ENCODE measurements at places on chromosomes 5 and 9. TPM values are rescaled to one million over a fixed set of nuclear protein-coding genes. Genes with fewer than 3 reads are reported as not detected.
A peak's percentile ranks its signal among the peaks of the same experiment; 100 is the strongest.

GABRP gene
- total RNA-seq = not detected

GMCL2 gene
- total RNA-seq = not detected

DNA sequence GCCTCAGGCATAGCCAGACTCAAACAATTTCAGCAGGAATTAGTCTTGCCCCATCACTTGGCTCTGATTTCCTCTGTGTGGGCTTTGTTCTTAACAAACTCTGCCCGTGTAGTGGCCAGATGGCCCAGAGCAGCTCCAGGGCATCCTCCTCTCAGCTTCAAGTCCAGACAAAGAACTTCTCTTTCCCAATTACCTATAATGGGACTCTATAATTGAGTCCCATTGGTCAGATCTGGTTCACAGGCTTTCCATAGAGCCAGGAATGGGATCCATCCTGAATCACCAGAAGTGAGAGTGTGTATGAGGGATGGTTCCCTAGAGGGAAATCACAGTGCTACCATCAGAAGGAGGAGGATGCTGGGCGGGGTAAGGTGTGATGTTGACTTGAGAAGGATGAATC, 515.8 kb downstream of the KIF4B start:
- no peak for DNase-seq

GRCh38 chr5:37966291-37966690, 126.5 kb upstream of the GDNF start:
- DNase-seq = no peak

GRCh38 chr5:62607615-62608014, 29.0 kb downstream of the LRRC70 start:
- no peak for DNase-seq

DNA sequence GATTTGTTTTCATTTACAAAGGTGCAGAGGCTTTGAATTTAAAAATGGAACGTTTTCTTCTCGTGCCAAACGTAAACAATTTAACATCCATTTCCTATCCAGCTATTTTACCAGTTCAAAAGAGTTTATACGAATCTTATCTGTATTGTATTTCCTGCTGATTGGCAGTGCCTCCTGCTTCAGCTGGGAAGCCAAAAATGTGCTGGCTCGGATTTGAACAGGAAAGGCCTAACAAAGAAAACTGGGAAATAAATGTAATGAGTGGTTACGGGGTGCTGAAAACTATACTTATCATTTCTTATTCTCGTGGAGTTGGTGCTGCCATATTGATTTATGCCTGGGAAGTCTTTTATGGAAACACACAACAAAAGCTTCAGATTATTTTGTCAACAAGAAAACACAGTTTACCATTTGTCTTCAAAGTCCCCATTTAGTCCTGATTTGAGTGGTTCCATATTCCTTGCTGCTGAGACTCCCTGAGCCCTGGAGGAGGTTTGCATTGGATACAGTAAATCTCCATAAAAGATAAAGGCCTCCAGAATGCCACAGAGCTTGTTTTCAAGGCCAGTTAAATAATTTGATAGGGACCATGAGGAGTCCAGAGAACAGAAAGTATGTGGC, 507.4 kb downstream of the RASEF start:
- DNase-seq = no peak

HMGCS1 gene
- 80.0 TPM for total RNA-seq

TMC1 gene
- total RNA-seq = not detected

- DNase-seq = no peak
Measured at GRCh38 chr9:73743826-73744225, 592.2 kb downstream of the ANXA1 start.

SH3TC2 gene
- total RNA-seq = not detected

FAM81B gene
- total RNA-seq = not detected

DNA sequence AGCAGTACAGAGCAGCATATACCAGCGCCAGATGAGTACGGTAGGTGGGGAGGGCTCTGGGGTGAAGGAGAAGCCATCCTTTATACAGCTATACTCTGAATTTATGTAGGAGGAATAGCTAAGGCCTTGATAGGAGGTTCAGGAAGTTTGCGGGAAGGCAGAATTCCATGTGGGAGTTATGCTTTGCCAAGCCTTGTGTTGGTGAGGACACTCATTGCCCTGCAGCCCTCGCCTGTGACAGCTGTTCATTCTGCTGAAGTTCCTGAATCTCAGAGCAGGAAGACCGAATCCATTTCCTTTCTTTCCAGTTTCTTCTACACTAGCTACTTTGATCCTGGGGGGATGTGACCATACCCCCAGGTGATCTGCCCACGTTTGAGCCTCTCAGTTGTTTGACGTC, 7.7 kb downstream of the MFAP3 start:
- no peak for DNase-seq

GRCh38 chr5:93307557-93307956, 273.5 kb downstream of the NR2F1-AS1 start:
- no peak for DNase-seq

GRCh38 chr5:43274435-43275114, 38.6 kb downstream of the HMGCS1 start:
- DNase-seq = no peak

ZNF454 gene
- total RNA-seq = not detected

DNA sequence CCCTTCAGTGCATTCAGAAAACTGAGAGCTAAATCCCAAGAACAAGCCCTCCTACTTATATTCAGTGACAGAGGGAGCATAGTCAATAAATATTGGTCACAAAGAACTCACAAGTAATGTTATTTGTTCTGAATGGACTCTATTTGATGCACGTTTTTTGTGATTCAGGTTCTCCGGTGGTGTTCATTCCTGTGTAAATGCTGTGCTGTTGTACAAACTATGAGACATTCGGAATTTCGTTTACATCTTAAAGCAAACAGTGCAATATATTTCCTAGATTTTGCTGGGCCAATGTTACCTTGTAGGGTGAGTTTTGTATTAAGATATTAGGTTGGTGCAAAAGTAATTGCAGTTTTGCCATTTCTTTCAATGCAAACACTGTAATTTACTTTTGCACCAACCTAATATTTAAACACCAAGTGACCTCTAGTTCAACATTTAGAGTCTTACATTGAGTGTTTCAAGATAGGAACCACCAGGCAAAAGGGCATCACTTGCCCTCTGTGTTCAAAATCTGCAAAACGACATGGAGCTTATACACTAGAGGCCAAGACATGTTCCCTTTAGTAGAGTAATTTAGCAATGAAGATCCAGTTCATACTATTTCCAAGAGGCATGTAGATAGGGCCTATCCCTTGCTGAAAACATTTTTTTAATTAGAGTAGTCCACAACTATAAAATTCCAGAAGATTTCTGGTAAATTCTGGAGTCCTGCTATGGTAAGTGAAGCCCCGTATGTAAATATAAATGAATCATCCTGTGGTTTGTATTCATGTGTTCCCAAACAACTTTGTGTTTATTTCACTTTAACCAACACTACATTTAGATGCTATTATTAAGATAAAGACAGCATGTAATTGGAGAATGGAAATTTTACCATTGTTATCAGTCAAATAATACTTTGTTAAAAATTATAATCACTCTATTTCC, 444.0 kb upstream of the PTGER4 start:
- no peak for DNase-seq

DNA sequence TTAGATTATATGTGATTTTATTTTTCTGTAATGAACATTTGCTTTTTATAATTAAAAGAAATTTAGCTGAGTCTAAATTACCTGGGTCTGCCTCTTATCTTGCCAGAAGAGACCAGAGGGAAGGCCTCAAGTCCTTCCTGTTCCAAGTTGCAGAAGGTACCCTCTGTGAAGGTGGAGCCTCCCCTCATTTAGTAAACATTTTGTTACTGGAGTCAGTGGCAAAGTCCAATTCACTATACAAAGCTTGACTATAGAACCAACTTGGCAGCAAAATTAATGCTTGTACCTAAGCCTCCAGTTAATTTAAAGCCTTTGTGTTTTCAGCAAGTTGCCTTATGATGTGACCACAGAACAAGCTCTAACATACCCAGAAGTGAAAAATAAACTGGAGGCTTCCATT, 42.8 kb upstream of the F2R start:
- no peak for DNase-seq

TEX48 gene
- not detected for total RNA-seq

GRCh38 chr9:132989414-132989996, 11.0 kb downstream of the GFI1B start:
- DNase-seq = no peak

FOXI1 gene
- not detected for total RNA-seq

- no peak for DNase-seq
Measured at GRCh38 chr9:14692470-14693250, 572 bp downstream of the ZDHHC21 start.

CEP72 gene
- 24.8 TPM for total RNA-seq

GRCh38 chr5:180829726-180830125, 27.1 kb upstream of the MGAT1 start:
- DNase-seq = no peak

GRCh38 chr9:26261503-26262330, 583.5 kb upstream of the TUSC1 start:
- DNase-seq = no peak

DMRT2 gene
- total RNA-seq = not detected

DNA sequence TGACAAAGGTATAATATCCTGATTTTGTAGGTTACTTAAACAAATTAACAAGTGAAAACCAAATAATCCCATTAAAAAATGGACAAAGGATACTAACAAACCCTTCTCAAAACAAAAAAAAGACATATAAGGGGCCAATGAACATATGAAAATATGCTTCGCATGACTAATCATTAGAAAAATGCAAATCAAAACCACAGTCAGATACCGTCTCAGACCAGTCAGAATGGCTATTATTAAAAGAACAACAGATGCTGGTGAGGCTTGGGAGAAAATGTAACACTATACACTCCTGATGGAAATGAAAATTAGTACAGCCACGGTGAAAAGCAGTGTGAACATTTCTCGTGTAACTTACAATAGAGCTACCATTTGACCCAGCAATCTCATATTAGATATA, 1542.2 kb upstream of the CDH9 start:
- DNase-seq = no peak

GRCh38 chr5:99005506-99005905, 76.7 kb upstream of the CHD1 start:
- no peak for DNase-seq

CA9 gene
- 0.73 TPM for total RNA-seq

- DNase-seq = peak; percentile 71
Measured at GRCh38 chr9:136700959-136701667, 11.3 kb upstream of the DIPK1B start.

- no peak for DNase-seq
Measured at GRCh38 chr9:79111653-79112052, 460.1 kb upstream of the TLE4 start.

DNA sequence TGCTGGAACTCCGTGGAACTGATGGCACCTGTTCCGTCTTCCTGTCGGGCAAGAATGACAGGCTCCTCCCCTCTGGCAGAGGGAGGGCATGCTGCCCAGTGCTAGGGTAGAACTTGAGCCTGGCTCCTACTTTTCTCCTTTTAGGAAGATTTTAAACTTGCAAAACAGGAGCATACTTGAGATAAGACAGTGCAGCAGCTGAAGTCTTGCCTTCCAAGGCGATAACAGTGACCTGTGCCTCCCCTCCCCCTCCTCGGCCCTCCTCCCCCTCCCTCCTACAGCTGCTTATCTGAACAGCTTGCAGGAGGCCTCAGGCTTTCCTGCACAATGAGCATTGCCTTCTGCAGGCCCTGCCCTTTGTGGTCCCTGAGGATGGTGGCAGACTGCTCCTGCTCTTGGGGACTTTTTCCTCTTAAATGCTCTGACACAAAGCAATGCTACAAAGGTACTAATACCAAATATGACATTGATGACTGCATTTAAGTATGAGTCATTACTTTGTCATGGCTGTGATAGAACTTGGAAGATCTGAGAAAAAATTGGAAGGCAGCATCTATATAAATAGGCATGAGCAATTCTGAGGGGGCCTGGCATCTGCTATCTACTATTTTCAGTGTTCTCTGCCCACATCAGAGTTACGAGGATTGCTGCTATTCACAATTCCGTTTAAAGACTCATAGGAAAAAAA, 2.0 kb downstream of the GADD45G start:
- DNase-seq = peak; percentile 43

DNA sequence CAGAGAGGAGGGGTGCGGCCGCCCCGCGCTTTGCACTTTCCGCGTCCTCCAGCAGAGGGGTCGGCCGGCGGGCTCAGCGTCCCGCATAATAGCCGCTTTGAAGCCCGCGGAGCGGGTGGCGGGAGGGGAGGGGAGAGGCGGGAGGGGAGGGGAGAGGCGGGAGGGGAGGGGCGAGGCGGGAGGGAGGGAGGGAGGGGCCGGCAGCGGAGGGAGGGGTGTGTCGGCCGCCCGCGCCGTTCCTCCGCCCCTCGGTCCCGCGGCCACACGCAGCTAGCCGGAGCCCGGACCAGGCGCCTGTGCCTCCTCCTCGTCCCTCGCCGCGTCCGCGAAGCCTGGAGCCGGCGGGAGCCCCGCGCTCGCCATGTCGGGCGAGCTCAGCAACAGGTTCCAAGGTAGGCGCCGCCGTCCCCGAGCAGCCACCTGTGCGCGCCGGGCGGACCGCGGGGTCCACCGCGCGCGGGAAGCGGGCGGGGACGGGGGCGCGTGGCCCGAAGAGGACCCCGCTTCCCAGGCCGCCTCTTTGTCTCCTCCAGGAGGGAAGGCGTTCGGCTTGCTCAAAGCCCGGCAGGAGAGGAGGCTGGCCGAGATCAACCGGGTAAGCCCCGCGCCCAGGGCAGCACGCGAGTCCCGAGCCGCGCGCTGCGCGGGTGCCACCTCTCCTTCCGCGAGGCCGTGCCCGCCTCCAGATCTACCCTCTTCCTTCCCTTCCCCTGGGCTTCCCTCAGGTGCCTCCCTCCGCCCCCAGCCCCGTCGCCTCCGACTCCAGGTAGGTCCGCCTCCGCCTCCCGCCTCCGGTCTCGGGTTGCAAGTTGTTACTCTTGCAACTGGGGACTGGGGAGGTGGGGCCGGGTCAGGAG, at the start of gene AIF1L:
Gene AIF1L, plus strand, starts transcription at position 263 of the 857 bp plus-strand sequence. Its CDS starts 99 bp downstream, at position 362.
- DNase-seq = no peak

FGF10 gene
- total RNA-seq = not detected

DNA sequence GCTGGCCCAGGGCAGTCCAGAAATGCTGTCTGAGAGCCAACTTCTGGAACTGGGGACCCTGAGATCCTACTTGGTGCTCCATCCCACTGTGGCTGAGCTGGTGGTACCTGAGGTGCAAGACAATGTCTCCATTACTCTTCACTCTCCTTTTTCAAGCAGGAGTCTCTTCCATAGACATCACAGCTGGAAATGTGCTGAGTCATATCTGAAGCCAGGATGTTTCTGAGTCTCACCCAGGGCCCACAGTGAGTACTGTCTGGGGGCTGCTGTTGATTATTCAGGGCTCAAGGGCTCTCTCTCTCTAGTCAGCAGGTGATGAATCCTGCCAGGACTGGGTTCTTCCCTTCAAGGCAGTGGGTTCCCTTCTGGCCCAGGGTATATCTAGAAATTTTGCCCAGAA, 145.2 kb upstream of the TAS2R1 start:
- no peak for DNase-seq

DNA sequence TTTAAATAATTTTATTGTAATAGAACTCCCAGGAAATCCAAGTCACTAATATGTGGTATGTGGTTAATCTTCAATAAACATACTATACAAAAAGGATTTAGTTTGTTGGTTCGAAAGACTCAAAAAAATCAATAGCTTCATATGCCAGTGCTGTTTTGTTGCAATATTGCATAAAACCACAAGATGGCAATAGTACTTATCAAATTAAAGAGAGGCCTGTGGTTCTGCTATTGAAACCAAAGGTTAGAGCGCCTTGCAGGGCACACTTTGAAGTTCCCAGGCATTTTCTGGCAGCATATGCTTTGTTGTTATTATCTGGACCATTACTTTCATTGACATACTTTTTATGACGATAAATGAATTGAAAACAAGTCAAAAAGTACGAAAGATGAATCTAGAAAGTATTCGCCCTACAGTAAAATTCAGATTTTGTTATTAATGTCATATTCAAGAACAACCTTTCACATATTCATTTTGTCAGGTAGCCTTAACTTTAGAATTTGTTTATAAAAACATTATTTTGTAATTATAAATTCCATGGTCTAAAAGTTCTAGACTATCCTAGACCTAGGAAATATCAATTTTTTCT, 316.3 kb downstream of the MCTP1 start:
- peak; percentile 20 for DNase-seq

Data from activated naive CD4-positive, alpha-beta T cell treated with anti-CD3 and anti-CD28 coated beads, Interleukin-2, amount 50 U/mL, for 72 hours (primary cell).